ENCODE measurements at places on chromosomes 2 and 18.

GRCh38 chr2:165328272-165328671, 89.1 kb downstream of the SCN2A start:
- DNase-seq = no peak

DNA sequence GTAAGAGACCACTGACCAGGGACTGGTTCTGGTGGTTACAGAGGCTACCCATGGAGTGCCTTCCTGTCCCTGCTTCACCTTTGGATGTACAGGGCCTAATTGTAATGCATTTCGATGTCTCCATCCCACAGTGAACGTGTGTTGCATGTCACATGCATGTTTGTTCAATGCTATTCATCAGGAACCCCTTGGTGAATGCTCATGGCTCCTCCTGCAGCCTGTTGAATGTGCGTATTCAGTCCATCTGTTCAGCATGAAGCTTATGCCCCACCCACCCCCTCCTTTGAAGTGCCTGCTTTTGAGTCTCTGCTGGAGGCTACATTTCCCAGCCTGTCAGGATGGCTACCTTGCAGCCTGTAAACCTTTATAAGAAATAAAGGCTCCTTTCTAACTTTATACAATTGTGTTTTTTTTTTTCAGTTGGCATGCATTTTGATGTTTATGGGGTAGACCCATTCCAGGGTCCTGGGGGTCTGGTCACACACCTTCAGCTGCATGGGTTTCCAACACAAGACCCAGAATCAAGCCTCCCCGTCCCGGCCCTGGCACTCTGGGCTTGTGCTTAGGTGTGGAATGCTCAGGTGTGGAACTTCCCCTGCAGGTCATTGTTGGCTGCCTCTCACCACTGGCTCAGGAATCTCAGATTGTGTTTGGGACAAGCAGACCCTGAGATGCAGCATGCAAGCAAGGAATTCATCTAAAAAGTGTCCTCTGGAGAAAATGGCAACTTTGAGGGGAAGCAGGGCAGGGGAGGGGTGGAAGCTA, 238.8 kb upstream of the HDAC4 start:
- no peak for DNase-seq

GRCh38 chr2:100260712-100261620, 61.3 kb downstream of the LONRF2 start:
- DNase-seq = peak; percentile 82

- no peak for DNase-seq
These were observed 146.1 kb upstream of the WDSUB1 start for GRCh38 chr2:159432610-159433009.

GRCh38 chr18:64333584-64333983, 184.7 kb upstream of the LINC00305 start:
- DNase-seq = no peak

GRCh38 chr2:1612391-1613077, 131.8 kb downstream of the PXDN start:
- no peak for DNase-seq

DNA sequence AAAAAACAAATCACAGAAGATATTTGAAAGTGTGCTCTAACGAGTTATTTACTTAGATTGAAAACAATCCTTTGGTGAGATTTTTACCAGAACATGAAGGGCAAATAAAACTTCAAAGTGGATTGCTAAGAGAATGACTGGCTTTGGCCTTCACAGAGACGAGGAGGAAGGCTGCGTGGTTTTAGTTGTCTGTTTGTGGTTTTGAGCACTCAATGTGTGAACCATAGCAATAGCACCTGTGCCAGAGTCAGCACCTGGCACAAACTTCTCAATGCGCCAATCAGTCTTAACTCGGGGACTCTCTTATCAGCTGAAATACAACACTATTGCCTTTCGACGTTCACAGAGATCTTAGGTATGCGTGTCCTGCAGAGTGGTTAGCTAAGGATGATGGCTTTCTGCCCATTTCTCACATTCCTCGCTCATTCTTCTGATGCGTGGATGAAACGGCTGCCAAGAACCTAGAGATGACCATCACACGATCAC, 70.0 kb downstream of the MBP start:
- DNase-seq = no peak

- DNase-seq = no peak
These were observed 13.5 kb downstream of the UXS1 start for GRCh38 chr2:106180602-106181001.

DNA sequence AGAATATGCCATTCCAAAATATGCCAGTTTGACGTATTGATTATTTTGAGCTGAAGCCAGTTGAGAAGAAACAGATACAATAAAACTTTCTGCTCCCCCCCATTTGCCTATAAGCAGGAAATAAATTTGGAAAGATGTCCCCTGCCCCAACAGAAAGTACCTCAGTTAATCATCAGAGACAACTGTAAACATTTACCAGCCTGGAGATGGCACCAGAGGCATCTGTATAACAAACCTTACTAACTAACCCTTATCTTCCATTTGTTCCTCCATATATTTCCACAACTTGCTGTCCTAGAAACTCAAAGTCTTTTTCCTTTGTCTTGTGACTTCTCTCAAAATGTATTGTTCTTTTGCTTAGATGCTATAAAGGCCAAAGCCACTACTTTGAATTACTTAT, 93.8 kb downstream of the AKAIN1 start:
- no peak for DNase-seq

GRCh38 chr18:3211236-3211992, 8.4 kb downstream of the MYOM1 start:
- DNase-seq = no peak

- DNase-seq = no peak
These were observed 57.9 kb downstream of the SNORC start for GRCh38 chr2:232927793-232928550.

- peak; percentile 82 for DNase-seq
These were observed at the start of gene FAM161A for GRCh38 chr2:61853847-61854563. TSS of gene FAM161A (minus strand) at chr2:61854060. CDS start at chr2:61854041, 19 bp downstream.

GRCh38 chr2:175036582-175037018, 31.4 kb upstream of the CHN1 start:
- peak; percentile 10 for DNase-seq

- DNase-seq = peak; percentile 67
These were observed at the start of gene ADD2 for GRCh38 chr2:70767699-70768589. TSS of gene ADD2 (minus strand) at chr2:70768200. CDS start at chr2:70706408, 61,792 bp downstream.

DNA sequence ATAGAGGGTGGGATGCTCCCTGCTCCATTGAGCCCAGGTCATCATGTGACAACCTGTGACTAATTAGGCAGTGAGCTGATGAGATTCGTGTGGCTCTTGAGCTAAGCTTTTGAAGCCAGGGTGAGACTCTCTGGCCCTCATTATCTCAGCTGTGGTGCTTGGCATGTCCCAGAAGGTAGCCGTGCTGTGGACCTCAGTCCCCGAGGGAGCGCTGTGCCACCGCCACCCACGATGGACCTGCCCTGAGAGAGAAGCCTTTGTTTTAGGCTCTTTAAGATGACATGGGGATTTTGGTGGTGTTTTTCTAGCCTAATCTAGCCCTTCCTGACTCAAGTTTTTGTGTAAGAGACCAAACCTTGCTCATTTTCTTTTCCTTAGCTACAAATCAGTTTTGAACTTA, 66.4 kb downstream of the NEDD4L start:
- no peak for DNase-seq

DNA sequence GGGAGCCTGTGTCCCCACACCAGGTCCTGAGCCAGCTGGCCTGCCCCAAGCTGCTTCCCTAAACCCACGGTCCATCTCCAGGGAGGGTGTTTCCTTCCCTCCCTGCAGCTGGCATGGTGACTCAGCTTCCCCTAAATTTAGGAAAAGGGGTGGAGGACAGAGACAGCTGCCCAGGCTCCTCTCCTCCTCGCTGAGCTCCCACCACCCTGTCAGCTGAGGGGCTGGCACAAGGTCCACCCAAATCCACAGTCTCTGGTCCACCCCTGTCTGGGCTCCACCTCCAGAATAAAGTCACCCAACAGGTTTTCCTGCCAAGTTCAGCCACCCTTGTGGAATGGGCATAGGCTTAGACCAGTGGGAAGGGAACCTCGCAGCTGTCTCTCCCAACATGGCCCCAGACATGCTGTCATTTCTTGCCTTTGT, 156.5 kb downstream of the TNS1 start:
- no peak for DNase-seq

DNA sequence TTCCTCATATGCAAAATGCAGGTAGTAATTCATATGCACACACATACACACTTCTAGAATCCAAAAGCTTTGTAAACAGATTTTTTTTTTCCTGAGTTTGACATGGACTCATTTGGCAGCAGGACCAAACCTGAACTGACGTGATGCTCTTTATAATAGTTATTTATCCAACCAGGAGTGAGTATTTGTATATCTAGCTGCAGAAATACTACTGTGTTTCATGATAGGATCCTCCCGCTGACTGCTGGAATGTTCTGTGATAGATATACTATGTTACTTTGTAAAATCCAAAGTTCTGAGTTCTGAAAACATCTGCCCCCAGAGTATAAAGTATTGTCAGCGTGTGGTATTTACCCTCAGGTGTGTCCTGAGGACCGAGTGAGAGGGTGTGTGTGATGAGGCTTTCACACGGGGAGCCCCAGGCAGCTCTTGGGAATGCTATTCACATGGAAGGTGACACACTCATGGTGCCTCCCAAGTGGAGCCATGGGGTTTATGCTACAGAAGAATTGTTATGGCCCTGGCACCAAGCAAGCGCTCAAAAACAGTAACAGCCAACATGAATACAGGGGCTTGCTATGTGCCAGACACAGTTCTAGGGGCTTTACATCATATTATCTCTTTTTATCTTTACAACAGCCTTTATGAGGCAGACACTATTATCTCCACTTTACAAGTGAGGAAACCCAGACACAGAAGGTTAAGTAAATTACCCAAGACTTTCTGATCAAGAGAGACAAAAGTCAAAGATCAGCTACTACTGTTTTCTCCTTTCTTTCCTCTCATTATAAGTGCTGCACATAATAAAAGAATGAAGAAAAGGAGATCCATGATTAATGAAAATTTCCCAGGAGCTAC, 16.7 kb upstream of the TXNDC2 start:
- no peak for DNase-seq

DNA sequence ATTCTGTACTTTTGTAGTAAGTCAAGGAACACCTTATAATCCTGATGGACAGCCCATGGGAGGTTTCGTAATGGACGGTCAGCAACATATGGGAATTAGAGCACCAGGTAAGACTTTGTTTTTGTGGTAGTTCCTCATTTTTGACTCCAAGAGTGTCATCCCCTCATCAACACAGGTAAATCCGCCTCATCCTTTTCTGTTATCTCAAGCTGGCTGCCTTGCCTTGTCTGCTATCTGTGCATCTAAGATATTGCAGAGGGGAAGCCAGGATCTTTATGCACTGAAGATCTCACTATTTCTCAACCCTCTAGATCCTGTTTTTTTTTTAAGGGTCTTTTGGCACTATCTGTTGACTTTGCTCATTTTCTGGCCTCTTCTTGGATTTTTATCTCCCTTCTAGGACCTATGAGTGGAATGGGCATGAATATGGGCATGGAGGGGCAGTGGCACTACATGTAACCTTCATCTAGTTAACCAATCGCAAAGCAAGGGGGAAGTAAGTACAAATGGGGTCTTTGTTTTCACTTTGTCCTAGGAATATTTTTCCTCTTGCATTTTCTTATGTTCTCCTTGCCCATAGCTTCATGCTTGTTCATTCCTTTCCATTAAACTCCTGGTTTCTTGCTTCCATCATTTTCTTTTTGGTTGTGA, 133.8 kb downstream of the MEIS1 start:
- DNase-seq = no peak

- DNase-seq = no peak
These were observed 35.5 kb upstream of the SP5 start for GRCh38 chr2:170679607-170680079.

DNA sequence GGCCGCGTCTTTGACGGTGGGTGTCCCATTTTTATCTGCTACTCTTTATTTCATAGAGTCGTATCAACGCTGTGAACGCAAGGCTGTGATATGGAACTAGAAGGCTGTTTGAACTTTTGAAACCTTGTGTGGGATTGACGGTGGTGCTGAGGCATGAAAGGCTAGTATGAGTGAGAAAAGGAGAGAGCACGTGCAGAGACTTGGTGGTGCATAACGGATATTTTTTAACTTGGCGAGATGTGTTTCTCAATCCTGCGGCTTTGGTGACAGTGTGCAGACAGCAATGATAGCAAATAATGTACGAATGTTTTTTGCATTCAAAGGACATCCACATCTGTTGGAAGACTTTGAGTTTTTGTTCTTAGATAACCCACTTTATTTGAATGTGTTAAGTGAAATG, 6.2 kb downstream of the HES6 start:
- DNase-seq = no peak

DNA sequence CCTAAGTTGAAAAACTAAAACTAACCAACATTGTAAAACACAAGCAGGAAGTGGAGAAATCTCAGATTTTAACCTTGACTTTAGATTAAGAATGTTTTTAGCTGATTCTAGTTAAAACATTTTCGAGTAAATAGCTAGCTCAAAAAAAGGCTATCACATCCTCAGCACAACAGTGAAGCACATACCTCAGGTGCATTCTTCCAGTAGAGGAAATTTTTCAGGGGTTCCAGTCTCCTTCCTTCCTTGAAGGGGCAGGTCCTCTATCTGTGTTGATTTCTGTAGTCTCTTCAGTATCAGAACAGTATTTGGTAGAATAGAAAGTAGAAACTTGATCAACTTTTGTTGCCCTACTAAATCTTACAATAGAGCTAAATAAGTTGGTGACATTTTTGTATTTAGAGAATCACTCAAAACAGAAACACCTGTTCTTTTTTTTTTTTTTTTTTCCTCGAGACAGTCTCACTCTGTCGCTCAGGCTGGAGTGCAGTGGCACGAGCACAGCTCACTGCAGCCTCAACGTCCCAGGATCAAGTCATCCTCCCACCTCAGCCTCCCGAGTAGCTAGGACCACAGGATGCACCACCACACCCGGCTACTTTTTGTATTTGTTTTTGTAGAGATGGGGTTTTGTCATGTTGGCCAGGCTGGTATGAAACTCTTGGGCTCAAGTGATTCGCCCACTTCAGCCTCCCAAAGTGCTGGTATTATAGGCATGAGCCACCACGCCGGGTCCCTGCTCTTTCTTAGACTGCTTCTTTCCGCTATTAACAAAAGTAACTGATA, 6.9 kb upstream of the GPR155 start:
- no peak for DNase-seq

DNA sequence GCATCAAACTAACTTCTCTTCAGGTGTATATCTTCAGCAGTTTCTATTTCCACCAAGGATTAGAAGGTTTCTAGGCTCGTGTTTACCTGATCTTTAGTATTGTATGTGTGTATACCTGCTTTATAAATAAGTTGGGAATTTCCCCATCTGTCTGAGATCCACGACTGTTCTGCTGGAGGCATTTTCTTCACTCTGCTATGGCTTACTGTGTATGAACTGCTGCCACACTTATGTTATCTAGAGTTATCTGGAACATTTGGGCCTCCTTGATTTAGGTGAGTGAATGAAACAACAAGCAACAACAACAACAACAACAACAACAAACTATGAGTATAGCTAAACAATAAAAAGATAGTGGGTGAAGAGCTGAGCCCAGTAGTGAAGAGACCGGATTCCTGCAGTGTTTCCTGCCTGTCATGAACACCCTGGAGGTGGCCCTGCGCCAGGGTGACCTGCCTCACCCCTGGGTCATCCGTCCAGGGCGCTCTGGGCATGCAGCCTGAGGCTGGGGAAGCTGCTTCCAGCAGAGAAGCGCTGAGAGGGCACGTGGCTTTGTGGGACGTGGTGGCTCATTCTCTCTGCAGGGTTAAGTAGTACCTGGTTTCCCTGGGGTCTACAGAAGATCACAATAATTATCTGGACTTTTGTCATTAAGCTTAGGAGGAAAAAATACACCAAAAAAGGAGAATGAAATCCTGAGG, 56.1 kb upstream of the GATA6 start:
- no peak for DNase-seq

Data from fibroblast of skin of right quadriceps (primary cell).